ENCODE measurements at places on chromosomes 13 and 19. TPM values are rescaled to one million over a fixed set of nuclear protein-coding genes. Genes with fewer than 3 reads are reported as not detected.

The ZNF135 gene
- total RNA-seq, result 2.5 TPM

The PVR gene
- 14.5 TPM for total RNA-seq

The GRK1 gene
- total RNA-seq, result not detected

The WDR87 gene
- total RNA-seq, result not detected

- H3K27me3 ChIP-seq, result no peaks in the 10 kb centered on the region
- H3K4me1 ChIP-seq, result peaks cover 12% of the 10 kb centered on the region
- no peak overlapping the region for H3K4me3 ChIP-seq
- DNase-seq, result no peak
Observed at GRCh38 chr19:42497492-42498168, 30.7 kb downstream of the CEACAM1 start.

DNA sequence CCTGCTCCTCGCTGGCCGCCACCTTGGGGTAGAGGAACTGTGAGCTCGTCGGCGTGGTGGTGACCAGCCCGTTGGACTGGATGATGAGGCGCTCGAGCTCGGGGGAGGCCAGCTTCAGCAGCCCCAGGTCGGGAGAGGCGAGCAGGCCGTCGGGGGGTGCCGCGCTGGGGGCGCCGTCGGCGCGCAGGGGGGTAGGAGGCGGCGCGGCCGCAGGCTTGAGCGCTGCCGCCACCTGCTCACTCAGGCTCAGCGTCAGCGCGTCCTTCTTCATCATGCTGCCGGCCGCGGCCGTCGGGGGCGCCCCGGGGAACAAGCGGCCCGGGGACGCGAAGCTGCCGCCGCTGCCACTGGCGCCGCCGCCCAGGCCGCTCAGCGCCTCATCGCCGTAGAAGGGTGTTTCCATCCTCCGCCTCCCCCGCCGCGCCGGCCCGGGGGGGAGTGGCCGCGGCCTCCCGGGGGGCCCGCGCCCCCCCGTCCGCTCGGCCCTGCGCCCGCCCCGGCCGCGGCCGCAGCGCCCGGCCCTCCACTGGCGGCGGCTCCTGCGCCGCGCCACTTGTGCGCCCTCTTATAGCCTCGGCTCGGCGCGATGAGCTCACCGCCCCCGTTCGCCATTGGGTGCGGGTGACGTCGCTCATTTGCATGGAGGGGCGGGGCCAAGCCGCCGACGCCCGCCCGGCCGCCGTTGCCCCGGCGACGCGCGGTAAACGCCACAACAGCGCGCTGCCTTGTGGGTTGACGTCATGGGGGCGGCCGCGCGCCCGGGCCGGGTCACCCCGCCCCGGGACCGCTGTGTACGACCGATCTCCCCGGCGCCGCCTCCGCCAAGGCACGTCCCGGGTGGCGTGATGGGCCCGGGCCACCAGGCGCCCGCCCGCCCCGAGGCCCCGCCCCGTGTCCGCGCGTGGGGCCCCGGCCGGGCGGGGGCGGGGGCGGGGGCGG, at the start of gene JUND:
Gene JUND (minus strand): TSS at position 541 of the 939 bp plus-strand sequence. CDS start 138 bp downstream, at position 403.
- peaks cover 54% of the 10 kb centered on the region for H3K4me1 ChIP-seq
- peak within 1 kb of the TSS; percentile 95 for H3K27ac ChIP-seq
- peaks cover 37% of the 10 kb centered on the region for H3K36me3 ChIP-seq
- peak; percentile 100 for DNase-seq
- H3K27me3 ChIP-seq, result peaks cover 9% of the 10 kb centered on the region

GRCh38 chr13:97367016-97367822, 66.8 kb upstream of the RAP2A start:
- H3K4me1 ChIP-seq, result peaks cover 13% of the 10 kb centered on the region
- no peaks in the 10 kb centered on the region for H3K27me3 ChIP-seq
- DNase-seq, result no peak
- H3K27ac ChIP-seq, result no peak overlapping the region
- H3K36me3 ChIP-seq, result peaks cover 10% of the 10 kb centered on the region
- H3K4me3 ChIP-seq, result no peak overlapping the region
